ENCODE measurements at places on chromosomes 12 and 14.

DNA sequence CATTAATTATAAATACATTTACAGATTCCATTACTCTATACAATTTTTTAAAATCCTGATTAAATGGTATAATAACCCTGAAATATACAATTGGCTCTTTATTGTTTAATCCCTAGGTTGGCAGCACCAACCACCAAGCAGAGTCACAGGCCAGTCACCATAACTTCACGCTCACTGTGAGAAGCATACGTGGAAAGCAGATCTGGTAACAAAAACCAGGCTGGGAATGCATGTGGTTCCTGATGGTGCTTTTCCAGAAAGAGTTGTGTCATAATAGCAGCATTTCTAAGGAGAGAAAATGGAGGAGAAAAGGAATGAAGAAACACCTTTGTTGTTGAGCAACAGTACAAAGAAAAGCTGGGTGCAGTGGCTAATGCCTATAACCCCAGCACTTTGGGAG, 66.1 kb downstream of the SIX6 start:
- no peak for DNase-seq

GRCh38 chr12:21894792-21895595, 46.2 kb downstream of the ABCC9 start:
- no peak for DNase-seq

GRCh38 chr14:95503365-95504134, 12.9 kb downstream of the SYNE3 start:
- DNase-seq: no peak

DNA sequence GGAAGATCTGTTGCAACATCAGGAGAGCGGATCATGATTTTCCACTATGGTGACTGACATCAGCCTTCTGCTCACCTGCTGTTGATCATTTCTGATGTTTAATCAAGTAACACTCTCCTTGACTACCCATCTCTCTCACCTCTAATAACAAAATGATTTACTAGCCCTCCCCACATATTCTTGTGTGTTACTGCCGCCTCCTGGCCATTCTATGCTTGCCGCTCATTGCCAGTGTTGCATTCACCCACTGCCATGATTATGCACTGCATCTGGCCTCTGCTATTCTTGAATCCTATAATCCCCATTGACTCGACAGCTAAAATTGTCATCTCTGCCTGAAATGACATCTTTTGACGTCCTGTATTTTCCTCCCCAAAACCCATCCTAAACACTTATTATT, 113.8 kb downstream of the RERGL start:
- DNase-seq: no peak

DNA sequence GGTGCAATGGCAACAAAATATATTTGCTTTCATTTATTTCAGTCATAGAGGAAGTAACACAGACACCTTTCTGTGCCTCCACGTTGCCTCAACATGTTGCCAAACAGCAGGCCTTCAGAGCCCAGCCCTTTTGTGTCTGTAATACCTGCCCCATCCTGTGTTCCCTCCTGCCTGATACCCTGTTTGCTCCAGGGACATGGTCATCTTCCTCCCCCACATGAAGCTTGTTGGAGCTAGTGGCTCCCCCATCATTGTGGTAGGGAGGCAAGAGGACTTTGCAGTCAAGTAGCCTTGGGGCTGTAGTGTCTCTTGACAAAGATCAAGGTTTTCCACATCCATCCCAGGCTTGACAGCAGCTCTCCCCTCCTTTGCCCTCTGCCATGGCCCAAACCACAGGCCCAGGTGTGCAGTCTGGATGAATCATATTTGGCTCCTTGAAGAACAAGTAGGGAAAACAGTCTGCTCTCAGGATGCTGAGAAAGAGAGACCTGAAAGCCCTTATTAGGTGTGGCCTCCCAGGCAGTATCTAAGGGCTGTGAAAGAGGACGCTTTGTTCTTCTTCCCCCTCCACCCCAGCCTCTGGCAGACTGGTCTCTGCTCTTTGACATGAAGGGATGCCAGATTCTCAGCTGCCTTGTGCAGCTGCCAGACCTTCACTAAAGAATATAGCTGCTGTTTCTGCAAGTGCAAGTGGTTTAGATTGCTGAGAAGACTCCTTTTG, 329.0 kb downstream of the C12orf75 start:
- DNase-seq: no peak

DNA sequence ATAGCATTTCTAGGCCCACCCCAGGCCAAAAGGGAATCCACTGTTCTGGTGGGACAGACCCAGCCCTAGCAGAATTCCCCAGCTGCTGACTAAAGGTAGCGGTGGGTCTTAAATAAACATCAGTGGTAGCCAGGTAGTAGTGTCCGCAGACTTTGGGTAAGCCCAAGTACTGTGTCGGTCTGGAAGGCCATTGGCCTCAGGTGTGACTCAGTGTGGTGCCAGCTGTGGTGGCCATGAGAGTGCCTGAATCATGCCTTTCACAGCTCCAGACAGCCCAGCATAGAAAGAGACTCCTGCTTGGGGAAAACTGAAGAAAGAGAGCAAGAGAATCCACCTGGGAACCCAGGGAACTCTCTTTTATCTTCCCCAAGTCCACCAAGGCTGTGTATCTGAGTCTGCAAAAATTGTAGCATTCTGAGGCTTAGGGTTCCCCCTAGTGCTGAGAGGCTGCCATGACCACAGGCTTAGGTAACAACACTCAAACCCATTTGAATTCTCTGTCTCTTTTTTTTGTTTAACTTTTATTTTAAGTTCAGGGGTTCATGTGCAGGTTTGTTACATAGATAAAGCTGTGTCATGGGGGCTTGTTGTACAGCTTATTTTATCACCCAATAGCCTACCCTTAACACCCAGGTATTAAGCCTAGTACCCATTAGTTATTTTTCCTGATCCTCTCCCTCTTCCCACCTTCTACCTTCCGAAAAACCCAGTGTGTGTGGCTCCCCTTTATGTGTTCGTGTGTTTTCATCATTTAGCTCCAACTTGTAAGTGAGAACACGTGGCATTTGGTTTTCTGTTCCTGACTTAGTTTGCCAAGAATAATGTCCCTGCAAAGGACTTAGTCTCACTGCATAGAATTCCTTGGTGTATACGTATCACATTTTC, 16.7 kb upstream of the CD163L1 start:
- DNase-seq: peak; percentile 46

DNA sequence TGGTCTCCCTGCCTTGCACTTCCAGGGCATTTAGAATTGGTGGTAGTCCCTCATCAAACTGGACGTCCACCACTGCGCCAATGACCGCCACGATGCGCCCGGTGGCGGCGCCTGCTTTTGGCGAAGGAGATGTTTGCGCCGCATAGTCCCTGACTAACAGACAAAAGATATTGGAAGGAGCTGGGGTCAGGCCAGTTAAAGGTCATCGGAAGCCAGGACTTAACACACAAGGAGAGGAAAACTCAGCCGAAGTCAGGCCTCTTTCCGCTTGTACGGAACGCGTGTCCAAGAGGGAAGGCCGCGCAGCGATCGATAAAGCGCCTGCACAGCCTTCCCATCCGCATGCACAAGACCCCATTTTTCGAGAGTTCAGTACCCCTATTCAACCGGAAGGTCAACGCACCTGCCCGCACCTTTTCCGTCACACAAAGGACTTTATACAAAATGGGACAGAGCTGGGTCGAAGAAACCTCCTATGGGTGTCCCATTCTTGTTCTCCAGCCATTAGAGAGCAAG, 525 bp downstream of the ATP5F1B start:
- no peak for DNase-seq

GRCh38 chr14:56868660-56869059, 58.4 kb upstream of the OTX2 start:
- DNase-seq: no peak

GRCh38 chr12:131332224-131332623, 378.5 kb downstream of the ADGRD1 start:
- DNase-seq: no peak
